Activated CD8-positive, alpha-beta memory T cell treated with anti-CD3 and anti-CD28 coated beads for 1 hour (primary cell): ENCODE measurements at places on chromosomes 6 and 20.
A peak's percentile ranks its signal among the peaks of the same experiment; 100 is the strongest.

DNA sequence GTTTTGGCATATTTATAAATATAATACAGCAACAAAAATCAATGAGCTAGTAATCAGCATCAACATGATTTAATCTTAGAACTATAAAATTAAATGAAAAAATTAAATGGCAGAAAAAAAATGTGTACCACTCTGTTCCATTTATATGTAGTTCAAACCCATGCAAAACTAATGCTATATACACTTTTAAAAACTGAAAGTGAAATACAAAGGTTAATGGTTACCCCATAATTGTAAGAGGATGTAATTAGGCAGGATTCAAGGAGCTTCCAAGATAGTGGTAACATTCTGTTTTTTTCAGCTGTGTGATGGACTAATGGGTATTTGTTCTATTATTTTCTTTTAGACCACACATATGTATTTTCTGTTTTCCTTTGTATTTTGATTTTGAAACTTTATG lies 492.1 kb downstream of the UTRN start:
- DNase-seq, result no peak

- no peak for DNase-seq
Observed at GRCh38 chr6:52162940-52163908, 23.0 kb upstream of the IL17A start.

- DNase-seq, result no peak
Observed at GRCh38 chr6:4554645-4555044, 221.6 kb upstream of the CDYL start.

- no peak for DNase-seq
Observed at GRCh38 chr6:145964948-145965366, 799 bp upstream of the SHPRH start.

DNA sequence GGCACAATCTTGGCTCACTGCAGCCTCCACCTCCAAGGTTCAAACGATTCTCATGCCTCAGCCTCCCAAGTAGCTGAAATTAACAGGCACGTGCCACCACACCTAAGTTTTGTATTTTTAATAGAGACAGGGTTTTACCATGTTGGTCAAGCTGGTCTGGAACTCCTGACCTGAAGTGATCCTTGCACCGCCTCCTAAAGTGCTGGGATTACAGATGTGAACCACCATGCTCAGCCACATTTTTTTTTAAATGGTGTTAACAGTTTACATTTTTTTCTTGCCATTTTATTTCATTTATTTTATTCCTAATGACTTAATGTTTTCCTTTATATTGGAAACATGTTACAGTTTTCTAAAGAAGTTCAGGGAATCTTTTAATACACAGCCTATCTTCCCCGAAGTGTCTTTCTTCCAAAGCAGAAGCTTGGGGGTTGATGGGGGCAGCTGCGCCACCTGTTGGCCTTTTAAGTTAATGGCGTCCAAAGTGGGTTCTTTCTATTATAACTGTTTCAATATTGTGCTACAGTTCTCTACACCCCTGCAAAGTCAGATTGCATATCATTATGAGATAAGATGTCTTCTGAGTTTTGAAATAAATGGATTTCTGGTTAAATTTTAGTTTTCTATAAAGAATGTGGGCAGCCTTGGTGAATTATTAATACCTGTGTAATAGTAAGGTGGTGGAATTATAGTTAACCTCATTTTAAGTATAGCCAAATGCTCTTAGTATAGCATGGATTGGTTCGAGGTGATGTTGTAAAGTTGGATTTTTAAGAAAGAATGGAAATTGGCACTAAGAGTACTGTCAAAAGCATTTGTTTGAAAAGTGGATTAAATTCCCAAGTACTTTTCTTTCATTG lies 42.0 kb upstream of the PLCG1 start:
- peak; percentile 34 for DNase-seq

DNA sequence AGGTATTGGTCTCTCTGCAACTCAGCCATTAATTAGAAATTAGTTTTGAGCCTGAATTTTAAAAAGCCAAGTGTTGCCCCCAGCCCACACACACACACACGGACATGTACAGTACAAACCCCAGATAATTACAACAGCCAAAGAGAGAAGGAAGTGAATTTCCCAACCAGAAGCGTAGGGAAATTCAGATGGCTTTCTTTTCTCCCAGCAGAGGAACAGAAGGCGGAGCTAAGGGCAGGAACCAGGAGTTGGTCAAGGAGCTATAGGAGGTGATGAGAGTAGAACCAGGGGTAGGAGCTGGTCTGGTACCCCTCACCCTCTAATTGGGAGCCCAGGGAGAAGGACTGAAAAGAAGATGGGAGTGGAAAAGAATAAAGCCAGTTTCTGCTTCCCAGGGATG lies 3.9 kb upstream of the ZBTB9 start:
- no peak for DNase-seq

- no peak for DNase-seq
Observed at GRCh38 chr6:47603995-47604394, 94.4 kb upstream of the ADGRF4 start.

GRCh38 chr20:2693286-2694007 lies 867 bp downstream of the EBF4 start:
- DNase-seq, result no peak

DNA sequence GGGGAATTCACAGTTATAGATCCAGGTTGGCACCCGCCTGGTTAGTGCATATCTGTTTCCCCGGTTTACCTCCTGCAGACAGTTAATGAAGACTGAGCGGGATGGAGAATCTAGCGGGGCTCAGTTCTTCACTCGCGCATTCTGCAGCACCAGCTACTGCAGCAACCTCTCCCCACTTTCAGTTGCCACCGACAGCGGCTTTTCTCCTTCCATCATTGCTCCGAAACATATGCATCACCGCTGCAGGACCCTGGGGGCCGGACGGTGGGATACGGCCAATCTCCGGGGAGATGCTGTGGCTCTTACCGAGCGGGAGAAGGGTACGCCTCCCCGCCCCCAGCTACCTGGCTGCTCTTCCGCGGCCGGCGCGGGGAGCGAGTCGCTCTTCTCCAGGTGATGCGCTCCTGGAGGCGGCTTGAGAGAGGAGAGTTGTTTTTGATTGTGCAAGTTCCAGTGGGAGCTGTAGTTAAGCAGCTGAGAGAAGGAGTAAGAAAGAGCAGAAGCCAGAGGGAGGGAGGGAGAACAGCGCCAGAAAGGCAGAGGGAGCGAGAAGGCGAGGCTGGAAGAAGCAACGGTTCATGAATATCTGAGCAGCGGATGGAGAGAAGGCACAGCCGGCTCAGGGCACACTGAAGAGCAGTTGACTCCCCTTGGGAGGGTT lies at the start of gene SGK1:
Gene SGK1 (minus strand): TSS at position 642 of the 661 bp plus-strand sequence. CDS start 652 bp downstream, outside the sequence.
- DNase-seq, result no peak

GRCh38 chr6:37566111-37566949 lies 66.6 kb upstream of the CCDC167 start:
- peak; percentile 58 for DNase-seq

GRCh38 chr6:53244958-53245357 lies 96.3 kb upstream of the GCM1 start:
- no peak for DNase-seq
